ENCODE measurements at places on chromosomes 6 and 20.
A peak's percentile ranks its signal among the peaks of the same experiment; 100 is the strongest.

DNA sequence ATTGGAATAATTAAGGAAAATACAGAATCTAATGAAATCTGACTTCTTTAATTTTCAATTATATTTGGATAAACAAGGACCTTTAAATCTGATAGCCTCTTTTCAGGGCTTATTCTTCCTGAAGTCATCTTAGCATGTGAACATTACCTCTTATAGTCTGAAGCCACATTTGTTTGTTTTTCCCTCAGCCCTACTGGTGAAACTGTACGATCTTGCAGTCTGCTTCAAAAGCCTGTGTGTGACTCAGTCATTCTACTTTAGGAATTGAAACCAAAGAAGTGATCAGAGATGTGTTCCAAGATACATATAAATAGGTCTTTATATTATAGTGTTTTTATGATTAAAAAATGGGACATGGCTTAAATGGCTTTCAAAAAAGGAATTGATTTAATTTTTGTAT lies 67.5 kb downstream of the MACROD2 start:
- DNase-seq: no peak

DNA sequence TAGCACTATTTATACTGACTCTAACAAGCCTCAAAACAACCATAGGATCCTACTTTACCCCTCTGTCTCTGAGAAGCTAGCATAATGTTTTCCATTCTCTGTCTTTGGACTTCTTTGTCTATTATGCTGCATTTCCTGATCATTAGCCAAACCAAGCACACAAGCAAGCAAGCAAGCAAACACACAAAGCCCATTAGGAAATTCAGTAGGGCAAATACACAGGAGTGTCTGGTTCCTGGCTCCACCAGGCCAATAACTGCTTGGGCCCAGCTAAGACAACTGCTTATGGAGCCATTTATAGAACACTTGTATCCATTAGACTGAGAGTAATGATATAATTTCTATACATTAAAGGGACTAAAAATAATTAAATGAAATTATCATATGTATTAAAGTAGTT lies 952.9 kb upstream of the EPHA7 start:
- DNase-seq: no peak

DNA sequence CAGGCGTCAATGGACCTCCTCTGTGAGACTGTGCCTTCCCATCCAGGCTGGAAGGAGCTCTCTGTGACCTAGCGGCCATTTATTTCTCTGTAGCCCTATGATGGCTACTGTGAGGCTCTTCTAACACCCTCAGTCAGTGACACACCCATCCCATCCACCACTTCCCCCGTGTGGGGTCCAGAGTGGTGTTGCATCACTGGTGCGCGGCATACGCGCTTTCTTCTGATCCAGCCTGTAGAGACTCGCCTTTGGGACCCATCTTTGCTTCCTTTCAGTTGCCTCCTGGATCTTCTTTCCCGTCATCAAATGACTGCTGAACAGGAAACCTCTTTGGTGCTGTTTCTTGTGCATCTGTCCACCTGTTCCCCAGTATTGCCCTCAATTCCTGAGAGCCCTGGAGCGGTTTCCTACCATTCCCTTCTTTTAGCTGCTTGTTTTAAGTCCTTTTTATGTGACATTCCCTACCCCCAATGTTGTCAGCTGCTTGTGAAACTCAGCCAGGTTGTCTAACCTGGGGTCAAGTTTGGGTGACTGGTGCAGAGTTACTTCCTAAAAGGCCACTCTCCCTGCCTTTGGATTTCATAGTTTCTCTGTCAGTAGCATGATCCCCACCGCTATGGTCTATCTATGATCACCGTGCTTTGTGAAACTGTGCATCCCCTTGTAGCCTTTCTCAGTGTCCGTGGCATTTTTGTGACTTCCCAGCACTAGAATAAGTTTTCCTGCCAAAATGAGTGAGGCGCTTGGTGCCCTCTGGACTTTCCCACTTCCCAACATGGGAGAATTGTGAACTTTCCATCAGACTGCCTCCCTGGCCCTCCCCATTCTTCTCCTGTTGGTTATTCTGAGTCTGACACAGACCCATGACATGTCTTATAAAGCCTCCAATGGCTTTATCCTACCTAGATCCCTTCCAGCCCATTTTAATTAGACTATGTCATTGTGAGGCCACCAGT lies 5.7 kb downstream of the PRR3 start:
- no peak for DNase-seq

GRCh38 chr6:152313542-152314482 lies 323.4 kb downstream of the SYNE1 start:
- peak; percentile 44 for DNase-seq

GRCh38 chr6:167501831-167502385 lies 177.0 kb downstream of the TTLL2 start:
- DNase-seq: no peak

- DNase-seq: no peak
These were observed 298.5 kb upstream of the JAG1 start for GRCh38 chr20:10972219-10972860.

- no peak for DNase-seq
These were observed 451.0 kb upstream of the MARCKS start for GRCh38 chr6:113406048-113406695.

- DNase-seq: peak; percentile 93
These were observed 14.2 kb upstream of the BNIP5 start for GRCh38 chr6:36350681-36351571.

DNA sequence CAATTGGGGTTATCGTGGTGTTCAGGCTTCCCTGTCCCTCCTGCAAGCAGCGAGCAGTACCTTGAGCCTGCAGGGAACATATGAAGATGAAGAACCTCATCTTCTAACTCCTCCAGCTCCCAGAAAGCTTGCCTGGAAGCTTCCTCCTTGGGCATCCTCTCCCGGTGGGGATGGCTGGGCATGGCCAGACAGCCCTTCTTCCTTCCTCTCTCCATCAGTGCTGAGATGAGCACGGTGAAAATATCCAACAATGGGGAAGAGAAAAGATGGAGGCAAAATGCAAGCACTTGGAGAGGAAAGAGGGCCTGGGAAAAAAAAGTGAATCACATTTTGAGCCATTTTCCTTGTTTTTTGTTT lies 107.7 kb upstream of the FOXA2 start:
- no peak for DNase-seq

DNA sequence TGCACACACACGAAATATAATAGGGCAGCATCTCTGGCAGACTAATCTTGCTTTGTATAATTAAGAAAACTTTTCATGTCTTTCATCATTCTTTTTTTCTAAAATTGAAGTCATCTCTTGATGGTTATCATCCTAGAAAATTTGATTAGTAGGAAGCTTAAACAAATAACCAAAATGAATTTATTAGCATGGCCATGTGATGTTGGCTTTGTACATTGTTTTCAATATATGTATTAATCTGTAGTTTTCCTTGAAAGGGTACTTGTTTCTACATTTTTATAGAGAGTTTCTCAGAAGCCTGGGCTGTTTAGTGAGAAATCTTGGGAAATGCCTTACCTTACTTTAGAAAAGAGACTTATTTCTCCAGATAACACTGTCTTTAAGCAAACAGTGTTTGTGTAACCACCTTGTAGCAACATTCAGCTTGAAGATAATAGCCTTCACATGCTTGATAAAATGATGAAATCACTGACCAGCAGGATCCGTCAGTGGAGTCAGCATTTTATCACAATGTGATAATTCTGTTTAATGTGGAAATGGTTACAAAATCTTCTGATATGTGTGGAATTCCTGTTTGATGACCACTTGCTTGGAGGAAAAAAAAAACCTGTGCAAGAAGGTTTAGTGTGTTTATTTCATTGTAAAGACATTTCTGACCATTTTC lies 147.8 kb downstream of the MACROD2 start:
- peak; percentile 75 for DNase-seq

DNA sequence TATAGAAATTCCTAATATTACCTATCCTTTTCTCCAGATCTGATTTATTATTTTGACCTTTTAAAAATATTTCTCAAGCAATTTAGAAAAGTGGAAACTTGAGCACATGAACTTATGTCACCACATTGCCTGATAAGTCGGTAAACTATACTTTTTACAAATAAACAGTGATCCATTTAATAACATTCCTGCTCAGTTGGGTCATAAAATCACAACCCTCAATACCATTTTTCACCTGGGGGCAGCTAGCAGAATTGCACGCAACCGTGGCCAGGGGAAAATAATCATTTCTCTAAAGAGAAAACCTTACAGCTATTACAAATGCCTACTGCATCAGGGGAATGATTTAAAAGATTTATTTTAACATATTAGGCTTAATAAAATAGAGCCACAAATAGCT lies 614.5 kb downstream of the PHF3 start:
- peak; percentile 67 for DNase-seq

DNA sequence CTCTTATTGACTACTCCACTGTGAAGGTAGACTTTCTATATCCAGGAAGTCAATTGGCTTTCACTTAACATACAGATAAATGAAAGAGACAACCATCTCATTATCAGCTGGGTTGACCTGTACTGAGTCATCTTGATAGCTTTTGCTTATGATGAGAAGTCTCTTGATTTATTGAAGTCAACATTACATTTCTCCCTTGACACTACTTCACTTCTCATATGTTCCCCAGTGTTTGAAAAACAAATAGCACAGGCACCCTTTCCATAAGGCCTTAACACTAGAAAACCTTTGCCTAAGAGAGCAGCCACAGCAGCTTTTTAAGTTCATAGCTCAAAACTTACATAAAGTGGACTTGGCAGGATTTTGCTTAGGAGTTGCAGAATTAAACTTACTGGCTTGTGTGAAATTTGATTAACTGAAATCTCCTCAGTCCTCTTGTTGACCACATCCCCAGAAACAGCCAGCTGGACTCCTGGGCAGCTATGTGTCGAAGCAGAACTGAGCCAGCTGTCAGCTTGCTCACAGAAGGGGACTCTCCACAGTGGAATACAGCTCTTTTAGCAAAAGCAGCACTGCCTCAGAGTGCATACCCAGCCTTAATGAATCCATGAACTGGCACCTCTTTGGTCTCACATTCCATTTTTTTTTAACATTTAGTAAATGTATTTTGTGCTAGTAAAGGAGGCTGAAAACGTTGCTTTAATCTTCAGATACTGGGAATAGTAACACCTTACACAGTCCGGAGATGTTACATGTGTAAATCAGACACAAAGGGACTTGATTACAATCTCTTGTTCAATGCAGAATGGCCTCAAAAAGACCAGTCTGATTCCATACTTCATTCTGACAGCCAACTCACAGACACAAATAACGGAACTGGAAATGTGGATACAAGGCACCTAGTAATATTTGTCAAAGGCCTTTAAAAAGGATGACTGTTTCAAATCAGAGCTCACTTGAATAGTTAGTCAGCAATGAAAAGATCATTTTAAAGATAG lies 1532.7 kb downstream of the HACE1 start:
- DNase-seq: no peak

DNA sequence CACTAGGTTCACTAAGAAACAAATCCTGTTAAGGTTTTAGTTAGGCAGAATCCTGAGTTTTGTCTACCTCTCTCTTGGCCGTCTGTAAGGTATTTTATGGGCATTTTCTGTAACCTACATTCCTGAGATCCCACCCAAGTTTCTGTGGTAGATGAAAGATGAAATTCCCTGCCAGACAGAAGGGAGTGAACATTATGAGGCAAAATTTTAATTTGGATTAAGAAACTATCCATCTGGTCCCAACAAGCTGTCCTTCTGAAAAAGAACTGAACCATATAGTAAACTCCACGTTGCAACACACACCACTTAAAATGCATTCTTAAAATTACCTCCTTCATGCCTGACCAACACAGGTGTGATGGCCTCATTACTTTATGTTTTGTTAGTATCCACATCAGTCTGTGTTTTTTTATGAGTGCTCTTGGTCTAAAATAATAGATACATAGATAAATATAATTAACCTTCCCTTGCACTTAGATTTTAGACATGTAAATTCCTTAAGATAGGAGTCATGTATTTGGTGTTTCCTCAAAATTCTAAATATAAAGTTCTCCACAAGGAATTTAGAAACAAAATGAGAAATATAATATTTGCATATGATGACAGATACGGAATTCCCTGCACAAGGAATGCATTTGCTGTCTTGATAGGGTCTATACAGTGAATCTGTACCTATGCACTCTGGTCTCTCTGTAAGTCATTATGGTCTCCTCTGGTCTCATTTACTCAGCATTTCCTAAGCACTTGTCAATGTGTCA lies 86.5 kb downstream of the CHD6 start:
- peak; percentile 23 for DNase-seq

Measured in fibroblast of upper back skin (primary cell).